ENCODE measurements at places on chromosomes 16 and 17.

DNA sequence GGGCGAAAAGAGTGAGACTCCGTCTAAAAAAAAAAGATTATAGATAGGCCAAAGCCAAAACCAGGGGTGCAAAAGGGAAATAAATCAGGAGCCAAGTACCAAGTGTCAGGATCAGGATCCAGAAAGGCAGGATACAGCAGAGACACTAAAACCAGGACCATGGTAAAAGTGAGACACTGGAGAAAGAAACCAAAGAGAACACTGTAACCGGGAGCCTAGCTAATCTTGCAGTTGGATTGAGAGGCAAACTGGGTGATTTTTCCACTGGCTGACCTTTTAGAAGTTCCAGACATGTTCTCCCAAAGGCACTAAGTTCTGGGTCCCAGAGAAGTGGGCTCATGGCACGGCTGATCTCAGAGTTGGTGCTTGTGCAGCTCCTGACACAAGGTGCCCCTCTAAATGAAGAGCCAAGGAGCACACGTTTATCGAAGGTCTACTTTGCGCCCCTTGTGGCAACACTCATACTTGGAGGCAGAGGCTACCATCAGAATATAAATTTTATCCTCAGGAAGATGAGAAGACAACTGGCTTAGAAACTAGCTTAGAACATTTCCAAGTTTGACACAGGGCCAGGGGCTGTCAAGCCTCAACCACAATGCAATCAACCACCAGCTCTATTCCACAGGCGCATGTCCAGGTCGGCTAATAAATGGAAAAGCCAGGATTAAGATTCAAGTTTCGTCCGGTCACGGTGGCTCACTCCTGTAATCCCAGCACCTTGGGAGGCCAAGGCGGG, 27.5 kb upstream of the HELZ start:
- peak; percentile 37 for DNase-seq

GRCh38 chr16:55470533-55471371, 8.2 kb upstream of the MMP2 start:
- no peak for DNase-seq

GRCh38 chr16:11452298-11452697, 107.0 kb downstream of the RMI2 start:
- DNase-seq, result no peak

DNA sequence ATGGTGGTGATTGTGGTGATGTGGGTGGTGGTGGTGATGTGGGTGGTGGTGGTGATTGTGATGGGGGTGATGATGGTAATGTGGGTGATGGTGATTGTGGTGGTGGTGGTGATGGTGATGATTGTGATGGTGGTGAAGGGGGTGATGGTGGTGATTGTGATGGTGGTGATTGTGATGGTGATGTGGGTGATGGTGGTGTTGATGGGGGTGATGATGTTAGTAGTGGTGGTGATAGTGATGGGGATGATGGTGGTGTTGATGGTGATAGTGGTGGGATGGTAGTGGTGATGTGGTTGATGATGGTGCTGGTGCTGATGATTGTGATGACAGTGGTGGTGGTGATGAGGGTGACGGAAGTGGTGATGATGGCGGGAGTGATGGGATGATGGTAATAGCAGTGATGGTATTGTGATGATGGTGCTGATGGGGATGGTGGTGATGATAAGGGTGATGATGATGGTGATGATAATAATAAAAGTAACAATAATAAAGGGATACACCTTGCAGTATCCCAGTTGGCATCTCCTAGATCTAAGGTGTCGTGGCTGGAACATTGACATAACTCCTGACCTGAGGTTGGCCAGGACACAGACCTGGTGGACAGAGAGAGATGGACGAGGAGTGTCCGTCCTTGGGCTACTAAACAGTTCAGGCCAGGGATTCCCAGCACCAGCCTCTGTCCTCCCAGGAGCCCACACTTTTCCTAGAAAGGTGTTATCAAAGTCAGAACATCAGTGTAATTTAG, 344.5 kb downstream of the SEC14L1 start:
- DNase-seq, result no peak

- DNase-seq, result no peak
Measured at GRCh38 chr16:22728167-22728836, 85.7 kb upstream of the HS3ST2 start.

DNA sequence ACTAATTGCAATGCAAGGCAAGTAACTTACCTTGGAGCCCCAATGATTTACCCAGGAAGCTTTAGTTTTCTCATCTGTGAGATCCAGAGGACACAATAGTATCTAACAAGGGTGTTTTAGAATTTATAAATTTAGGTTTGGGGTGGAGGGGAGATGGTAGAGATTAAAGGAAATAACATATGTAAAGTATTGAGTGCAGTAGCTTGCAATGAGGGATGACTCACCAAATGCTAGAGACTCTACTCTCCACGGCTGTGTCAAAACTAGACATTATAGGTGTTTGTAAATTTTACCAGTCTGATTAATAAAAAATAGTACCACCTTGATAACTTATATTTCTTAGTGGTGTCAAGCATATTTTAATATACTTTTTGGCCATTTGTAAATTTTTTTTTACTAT, 3.7 kb upstream of the ABCA9 start:
- DNase-seq, result no peak

DNA sequence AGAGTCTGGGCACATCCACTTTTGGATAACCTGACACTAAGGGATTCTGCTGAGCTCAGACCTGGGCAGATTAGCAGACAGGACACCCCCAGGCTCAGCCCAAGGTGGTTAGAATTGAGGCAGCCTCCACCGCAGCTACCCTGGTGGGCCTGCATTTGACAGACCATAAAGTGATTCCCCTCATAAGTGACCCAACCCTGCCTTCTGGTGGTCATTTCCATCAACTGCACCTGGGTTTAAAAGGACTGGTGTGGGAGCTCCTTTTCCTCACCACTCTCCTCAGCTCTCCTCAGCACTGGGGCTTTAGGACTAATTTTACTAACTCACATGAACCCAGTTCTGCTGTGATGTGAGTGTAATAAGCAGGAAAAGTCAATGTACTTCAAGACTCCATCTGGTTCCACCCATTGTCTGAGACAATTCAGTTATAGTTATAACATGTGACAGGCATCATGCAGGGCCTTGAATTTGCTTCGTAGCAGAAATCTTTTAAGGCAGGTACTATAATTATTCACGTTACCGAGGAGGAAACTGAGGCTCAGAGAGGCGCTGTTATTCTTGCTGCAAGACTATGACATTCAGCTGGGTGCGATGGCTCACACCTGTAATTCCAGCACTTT, 42.5 kb downstream of the MYH3 start:
- DNase-seq, result peak; percentile 77

DNA sequence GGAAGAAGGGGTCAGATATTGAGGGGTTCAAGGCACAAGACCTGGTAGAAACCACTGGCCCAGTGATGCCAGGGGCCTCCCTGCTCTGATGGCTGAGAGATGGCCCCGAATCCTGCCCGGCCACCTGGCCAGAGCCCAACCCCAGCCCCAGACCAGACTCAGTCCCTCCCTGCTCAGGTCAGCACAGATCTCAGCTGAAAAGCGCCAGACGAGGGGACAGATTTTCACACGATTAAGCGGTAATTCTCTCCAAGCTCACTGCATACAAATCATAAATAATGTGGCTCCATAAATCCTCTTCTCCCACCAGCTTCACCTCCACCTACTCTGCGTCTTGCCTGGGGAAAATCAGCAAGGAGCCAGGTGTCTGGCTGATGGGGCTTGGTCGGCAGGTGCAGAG, 57.1 kb downstream of the ENGASE start:
- no peak for DNase-seq

DNA sequence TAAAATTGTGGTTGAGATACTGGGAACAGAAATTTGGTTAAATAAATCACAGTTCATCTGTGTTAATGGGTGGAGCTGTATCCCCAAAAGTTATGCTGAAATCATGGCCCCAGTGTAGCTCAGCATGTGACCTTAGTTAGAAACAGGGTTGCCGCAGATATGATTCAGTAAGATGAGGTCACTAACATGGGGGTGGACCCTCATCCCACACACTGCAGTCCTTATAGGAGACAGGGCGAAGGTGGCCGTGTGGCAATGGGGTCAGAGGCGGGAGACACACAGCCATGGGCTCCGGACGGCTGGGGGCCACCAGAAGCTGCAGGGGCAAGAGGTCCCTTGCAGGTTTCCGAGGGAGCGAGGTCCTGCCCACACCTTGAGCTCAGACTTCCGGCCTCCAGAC, 10.7 kb downstream of the GALNS start:
- DNase-seq, result no peak

DNA sequence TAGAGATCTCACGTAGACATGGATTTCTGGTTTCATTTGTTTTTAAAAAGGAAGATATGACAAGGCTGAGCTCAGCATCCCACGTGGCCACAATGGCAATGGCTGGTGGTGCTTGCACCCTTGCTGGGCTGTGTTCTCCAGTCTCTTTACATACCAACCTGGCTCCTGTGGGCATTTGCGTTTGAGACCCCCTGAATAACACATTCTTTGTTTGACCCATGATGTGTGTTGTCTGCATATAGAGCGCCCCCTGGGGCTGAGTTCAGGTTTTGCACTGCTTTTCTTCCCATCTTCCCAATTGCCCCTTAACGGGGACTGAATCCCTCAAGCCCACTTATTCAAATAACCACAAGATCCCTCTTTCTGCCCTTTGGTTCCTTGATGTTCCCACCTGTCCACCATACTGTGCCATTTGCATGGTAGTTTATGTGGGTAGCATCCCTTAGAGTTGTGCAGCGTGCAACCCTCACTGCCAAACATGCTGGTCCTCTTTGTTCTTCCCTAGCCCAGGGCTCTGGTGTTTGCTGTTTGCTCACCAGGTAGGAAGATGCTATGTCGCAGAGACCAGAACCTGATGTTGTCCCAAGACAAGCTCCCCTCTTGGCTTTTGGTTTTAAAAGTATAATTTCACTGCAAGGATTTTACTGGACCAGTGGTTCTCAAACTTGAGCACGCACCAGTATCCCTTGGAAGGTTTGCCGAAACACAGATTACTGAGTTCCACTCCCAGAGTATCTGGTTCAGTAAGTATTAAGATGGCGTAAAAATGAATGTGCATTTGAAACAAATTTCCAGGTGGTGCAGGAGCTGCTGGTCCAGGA, 38.5 kb upstream of the NKD1 start:
- peak; percentile 57 for DNase-seq

DNA sequence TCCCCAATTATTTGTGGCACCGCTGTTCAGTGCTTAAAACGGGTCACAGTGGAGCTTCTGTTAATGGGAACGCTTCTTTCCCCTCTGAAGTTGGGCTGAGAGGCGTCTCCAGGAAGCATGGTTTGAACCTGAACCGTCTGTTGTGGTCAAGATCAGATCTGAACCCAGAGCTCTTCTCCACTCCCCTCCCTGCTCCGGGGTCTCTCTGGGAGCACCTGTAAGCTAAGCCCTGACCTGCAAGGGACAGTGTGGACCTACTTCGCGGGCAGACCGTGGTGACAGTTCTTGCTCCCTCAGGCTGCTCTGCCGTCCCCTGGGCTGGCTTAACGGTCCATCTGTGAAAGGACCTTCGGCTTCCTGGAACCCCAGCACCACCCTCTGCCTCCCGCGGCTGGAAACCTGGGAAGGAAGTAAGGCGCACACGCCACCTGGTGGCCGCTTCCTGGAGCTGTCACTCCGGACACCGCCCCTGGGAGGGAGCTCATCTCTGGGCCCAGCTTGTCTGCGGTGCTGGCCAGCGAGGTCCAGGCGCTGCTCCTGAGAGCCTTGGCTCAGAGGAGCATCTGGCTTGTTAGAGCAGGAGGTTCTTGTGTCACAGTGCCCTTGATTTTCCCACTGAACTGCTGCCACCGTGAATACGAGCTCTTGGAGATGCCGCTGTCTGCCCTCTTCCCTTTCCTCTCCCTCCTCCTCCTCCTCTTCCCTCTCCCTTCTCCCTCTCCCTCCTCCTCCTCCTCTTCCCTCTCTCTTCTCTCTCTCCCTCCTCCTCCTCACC, 518.5 kb upstream of the EEF2KMT start:
- DNase-seq, result peak; percentile 76

DNA sequence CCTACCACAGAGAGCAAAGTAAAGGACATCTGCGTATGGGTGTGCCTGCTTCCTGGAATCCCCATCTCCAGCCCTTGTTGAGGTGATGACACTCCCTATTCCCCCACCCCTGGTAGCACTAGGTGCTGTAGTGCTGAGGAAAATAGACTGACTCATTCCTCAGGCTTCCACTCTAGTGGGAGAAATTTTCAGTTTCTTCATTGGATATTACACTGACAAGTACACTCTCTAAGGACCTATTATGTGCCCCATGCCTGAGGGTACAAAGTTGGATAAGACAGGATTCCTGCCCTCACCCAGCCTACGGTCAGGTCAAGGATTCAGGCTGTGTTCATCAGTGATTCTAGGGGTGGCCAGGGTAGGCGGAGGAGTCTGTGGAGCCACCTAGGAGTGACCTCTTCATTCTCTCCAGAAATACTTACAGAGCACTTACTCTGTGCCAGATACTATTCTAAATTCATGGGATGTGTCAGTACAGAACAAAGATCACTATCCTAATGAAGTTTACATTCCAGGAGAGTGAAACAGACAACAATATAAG, 4.5 kb upstream of the ZC3H7A start:
- DNase-seq, result no peak

- DNase-seq, result no peak
Measured at GRCh38 chr17:50564916-50565315, 4.4 kb downstream of the CACNA1G start.

GRCh38 chr17:77326076-77326591, 185.4 kb downstream of the SEC14L1 start:
- no peak for DNase-seq

- DNase-seq, result no peak
Measured at GRCh38 chr17:82351254-82351712, 7.8 kb upstream of the TEX19 start.

GRCh38 chr16:77744141-77744540, 21.8 kb downstream of the NUDT7 start:
- no peak for DNase-seq

- DNase-seq, result no peak
Measured at GRCh38 chr16:85608515-85608885, 4.6 kb upstream of the GSE1 start.

DNA sequence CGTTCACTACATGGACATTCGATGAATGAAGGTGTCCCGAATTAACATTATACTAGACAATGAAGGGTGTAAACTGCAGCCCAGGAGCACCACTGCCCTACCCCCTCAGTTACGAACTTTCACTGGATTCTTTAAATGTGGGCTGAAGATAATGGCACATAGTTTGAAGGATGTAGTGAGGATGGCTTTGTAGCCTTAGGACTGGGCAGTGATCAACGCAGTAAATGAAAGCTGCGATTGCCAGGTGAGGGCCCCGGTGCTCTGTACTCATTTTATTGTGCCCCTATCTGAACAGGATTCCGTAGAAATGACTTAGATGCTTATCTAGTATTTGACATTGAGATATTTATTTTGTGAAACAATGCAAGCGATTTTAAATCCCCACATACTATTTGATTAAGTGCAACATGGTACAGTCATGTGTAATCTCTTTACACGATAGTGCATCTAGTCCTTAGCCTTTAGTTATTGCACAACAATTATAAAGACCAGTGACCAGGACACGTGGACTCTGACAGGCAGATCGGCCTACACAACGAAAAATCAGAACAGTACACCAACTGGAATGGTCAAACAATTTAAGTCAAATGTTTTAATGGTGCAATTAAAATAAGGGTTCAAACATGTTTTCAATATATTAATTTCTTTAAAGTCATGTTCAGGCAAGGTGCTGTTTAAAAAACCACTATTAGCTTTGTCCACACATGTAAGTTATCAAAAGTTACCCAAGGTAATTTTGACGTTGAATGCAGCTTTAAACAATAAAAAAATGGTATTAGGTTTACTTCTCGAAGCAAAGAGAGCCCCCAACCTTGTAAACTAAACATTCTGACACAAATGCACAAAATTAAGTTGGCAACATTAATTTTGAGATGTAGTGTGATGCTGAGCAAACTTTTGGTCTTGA, 17.4 kb upstream of the ERN1 start:
- DNase-seq, result no peak
